Daoy (cell line): ENCODE measurements at places on chromosomes 12 and 14. TPM values are rescaled to one million over a fixed set of nuclear protein-coding genes. Genes with fewer than 3 reads are reported as not detected.

Gene TBX3
- total RNA-seq = 13.7 and 15.3 TPM in 2 replicates

Gene SLC4A8
- 2.3 and 16.6 TPM in 2 replicates for total RNA-seq

Gene PZP
- total RNA-seq = not detected in 2 replicates

Gene IRAK3
- 0.09 and 0.17 TPM in 2 replicates for total RNA-seq

Gene SRRM4
- 0.03 TPM in 1 of 2 replicates, not detected in the other for total RNA-seq

Gene PIWIL1
- 0.68 and 1.8 TPM in 2 replicates for total RNA-seq

Gene ANG
- total RNA-seq = 1.3 and 2.4 TPM in 2 replicates

Gene KTN1
- 221 and 307 TPM in 2 replicates for total RNA-seq

Gene YY1
- 44.1 and 47.3 TPM in 2 replicates for total RNA-seq

Gene PLEKHH1
- total RNA-seq = 2.1 and 3.3 TPM in 2 replicates

Gene ABCC9
- 0.03 and 0.06 TPM in 2 replicates for total RNA-seq

DNA sequence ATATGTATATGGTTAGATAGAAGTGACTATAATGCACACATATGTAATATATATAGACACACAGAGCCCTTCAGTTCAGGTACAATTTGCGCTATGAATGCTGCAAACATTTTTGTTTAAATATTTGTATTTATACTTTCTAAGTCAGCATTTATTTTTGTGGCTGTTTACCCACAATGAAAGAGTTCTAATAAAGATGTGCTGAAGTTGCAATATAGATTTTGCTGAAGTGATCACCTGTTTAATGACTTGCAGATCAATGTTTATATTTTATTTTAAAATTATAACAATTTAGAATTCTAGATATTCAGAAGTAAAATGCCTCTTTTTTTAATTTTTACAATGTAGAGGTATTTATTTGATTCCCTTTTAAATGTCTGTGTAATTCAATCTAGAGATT lies 3.5 kb downstream of the FOXG1 start:
- DNase-seq = no peak

DNA sequence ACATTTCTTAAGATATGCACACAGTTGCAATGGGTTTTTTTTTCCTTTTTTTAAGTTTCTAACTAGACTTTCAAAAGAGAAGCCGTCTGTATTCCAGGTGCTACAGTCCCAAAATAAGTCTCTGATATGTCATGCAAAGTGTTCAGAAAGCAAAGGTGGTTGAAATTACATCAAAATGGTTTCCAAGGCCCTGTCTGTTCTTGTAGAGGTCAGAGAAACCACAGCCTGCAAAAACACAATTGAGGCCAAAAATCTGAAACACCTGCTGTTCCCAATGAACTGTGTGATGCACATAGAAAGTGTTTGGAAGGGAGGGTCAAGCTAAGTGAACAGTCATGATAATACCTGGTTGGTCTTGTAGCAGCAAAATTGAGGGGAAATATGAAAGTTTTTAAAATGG lies 91.0 kb downstream of the VRK1 start:
- DNase-seq = no peak

- no peak for DNase-seq
These were observed 371.8 kb downstream of the BTG1 start for GRCh38 chr12:91773749-91774429.

GRCh38 chr12:24562771-24563431 lies 386.0 kb downstream of the BCAT1 start:
- peak; percentile 46 for DNase-seq

GRCh38 chr12:18262514-18262913 lies 1.2 kb downstream of the PIK3C2G start:
- peak; percentile 11 for DNase-seq

- no peak for DNase-seq
These were observed 74.7 kb downstream of the DIO3 start for GRCh38 chr14:101635749-101636560.

GRCh38 chr14:60349663-60350365 lies 100.8 kb downstream of the PPM1A start:
- DNase-seq = peak; percentile 50

DNA sequence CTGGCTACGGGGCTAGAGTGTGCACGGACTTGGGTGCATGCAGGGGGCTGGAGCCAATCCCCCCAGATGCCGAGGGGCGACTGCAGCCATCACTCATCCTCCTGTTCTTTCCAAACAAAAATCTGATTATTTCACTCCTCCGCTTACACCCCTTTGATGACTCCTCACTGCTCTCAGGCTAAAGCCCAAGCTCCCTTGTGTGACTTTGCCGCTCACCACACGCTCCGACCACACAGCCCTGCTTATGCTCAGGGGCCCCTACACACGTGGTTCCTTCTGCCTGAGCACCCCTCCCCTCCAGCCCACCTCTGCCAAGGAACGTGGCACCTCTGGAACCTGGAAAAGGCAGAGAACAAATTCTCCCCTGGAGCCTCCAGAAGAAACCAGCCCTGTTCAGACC lies 13.7 kb downstream of the CHFR start:
- DNase-seq = no peak

GRCh38 chr14:24313913-24314312 lies 2.6 kb downstream of the LTB4R start:
- no peak for DNase-seq

DNA sequence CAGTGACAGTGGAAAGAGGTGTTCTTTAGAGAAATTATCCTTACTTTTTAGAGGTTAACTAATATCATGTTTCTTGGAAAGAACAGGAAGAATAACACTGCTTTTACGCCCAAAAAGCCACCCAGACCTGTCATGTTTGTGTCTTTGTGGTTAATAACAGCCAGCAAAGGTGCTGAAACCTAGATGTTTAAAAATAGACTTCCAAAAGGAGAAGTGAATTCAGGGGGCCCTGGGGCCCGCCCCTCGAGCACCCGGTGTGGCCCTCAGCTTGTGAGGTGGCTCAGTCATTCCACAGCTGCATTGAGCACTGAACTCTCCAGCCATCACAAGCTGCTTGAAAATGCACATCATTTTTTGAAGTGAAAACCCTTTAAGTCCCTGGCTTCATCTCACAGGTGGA lies 20.8 kb upstream of the AMN start:
- no peak for DNase-seq

GRCh38 chr14:61866932-61867920 lies 105.0 kb downstream of the SNAPC1 start:
- DNase-seq = peak; percentile 50

DNA sequence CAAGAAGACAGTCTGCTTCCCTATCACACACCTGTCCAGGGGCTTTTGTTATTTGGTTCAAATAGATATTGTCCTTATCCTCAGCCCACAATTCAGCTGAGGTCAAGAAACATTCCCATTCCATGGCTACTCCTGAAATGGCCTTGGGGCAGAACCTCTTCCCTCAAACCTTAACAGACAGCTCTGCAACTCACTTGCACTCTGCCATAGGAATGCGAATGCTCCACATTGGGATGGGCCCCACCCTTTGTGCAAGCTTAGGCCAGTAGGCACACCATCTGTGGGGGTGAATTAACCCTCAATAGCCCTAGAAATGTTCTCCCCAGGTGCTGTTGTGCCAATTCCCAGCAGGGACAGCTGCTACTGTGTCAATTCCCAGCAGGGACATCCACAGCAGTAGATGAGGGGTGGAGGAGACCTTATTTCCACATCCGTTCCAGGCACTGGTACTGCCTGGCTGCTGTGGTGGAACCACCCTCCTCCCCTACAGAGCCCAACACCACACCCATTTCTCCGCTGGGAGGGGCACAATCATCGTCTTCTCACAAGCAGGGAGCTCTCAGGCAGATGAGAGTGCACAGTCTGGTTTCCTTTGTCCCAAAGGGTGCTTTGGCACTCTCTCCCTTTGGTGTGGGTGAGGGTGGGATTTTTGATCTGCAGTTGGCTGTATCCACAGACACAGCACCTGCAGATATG lies 42.3 kb upstream of the GLIPR1 start:
- DNase-seq = peak; percentile 3

DNA sequence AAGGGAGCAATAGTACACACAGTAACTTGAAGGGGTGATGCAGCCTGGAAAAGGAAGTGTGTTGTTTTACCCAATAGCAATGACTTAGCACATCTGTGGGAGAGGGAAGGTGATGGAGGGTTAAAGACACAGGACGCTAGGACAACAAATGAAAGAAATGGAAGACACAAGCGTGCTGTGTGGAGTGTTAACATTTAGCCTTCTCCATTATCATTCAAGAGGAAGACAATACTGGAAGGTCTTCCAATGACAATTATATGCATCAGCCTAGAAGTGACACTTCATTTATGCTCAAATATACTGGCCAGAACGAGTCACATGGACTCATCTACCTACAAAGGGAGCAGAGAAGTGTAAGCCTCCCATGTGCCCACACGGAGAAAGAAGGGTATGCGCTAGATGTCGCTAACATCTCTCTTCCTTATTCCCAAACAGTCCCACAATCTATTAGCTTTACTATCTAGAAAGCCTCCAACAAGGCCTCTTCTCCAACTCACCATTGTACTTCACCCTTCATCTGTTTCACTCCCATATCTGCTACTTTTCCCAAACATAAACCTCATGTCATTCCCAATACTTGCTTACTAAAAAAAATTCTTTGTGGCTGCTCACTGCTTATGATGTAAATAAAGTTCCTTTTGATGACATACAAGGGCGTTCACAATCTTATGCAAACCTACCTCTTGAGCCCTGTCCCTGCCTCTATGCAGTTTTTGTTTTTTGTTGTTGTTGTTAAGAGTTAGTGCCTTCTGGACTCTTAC lies 20.3 kb downstream of the PPM1H start:
- DNase-seq = no peak

DNA sequence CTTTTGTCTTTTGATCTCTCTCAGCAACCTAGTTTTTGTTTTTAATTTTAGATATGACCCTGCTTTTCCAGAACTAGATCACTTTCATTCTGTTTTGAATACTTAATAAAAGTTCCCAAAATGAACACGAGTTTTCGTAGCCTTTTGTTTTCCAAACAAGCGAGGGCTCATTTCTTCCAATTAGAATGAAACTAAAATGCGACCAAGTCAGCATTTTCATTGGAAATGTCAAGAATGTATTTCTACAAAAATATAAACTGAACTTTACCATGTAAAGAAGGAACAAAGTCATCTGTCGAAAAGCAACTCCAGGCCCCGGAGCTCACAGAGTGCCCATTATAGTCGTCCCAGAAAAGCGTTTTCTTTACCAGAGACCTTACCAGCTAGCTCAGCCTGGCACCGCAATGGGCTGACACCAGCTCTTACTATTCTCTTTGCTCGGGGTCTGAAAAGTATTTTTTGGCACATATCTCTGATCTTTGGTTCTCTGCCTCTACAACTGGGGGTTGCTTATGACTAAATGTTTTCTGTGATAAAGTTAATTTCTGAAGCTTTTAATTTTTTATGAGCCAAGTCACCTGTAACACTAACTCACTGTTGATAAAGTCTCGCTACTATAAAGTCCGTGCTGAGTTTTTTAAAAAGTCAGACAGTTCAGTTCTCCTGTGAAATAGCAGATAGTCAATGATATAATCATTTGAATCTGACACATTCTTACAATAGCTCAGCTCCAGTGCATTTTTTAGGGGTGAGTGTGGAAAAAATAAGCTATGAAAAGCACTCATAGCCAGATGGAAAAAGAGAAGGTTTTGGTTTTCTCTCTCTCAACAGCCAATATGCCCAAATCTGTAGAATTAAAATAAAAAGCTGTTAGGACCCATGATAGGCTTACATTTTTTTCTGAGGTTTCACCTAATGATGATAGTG lies 43.4 kb downstream of the SAMD4A start:
- no peak for DNase-seq

DNA sequence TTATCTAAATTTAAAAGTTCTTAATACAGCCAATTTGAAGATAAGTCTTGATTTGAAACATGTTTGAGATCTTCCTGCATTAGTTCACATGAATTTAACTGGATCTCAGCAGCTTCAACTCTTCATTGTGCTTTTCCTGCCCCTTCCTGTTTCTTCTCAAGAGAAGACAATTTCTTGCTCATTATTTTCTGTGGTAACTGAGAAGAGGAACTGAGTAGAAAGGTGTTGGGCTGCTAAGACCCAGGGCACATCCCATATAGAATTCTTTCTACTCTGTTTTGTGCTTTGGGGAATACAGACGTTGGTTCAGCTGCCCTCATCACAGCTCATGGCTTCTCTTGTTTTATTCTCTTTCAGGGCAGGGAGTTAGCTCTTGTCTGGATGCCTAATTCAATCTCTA lies 110.2 kb downstream of the SNAPC1 start:
- DNase-seq = no peak

- peak; percentile 96 for DNase-seq
These were observed 2.3 kb upstream of the HSPB8 start for GRCh38 chr12:119176267-119177055.

DNA sequence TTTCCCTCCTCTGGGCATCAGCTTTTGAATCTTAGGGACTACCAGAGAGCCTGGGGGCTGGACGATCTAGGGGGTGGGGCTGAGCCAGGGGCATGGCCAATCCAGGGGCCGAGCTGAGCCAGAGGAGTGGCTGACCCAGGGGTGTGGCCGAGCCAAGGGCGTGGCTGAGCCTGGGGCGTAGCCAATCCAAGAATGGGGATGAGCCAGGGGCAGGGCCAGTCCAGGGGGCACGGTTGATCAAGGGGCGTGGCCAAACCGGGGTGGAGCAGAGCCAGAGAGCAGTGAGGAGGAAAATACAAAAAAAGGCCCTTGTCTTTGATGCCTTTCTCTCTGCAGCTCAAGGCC lies 219.3 kb upstream of the NOS1 start:
- peak; percentile 87 for DNase-seq

DNA sequence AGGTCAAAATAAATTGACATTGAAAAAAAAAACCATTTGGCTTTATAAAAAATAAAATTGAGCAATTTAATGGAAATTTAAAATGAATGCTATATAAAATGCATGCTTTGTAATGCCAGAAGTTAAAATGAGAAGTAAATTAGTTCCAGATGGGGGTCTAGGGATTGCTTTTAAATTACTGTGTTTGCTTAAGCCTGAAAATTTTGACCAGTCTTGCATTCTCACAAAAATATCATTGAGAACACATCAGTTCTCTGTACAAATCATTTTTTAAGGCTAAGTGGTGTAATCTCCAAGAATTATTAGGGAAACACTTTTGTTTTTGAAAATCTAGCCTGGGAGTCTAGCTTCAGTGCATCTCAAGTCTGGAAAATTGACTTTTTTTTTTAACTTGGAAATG lies 90.7 kb downstream of the RERG start:
- DNase-seq = no peak

- no peak for DNase-seq
These were observed 25.2 kb upstream of the AKAP6 start for GRCh38 chr14:32303865-32304264.

GRCh38 chr14:79253576-79253975 lies 957.7 kb downstream of the DIO2 start:
- DNase-seq = no peak

DNA sequence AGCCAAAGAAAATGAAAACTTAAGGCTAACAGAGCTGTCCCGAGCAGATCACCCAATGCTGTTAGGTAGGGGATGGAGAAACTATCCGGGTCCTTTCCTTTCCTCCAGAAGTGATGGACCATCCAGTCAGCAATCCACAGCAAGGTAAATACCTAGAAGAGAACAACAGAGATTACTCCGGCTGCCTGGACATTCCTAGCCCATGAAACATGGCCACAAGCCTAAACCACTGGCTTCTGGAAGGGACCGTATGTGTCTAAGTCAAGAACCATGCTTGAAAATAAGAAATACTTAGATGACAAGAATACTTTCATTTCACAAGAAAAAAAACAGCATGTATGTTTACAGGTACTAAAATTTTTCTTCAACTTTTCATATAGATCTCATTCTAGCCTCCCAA lies 152.9 kb downstream of the SLC41A2 start:
- DNase-seq = peak; percentile 74
